Kidney (tissue), 22 donors: ENCODE measurements at places on chromosomes 3 and 15. TPM values are rescaled to one million over a fixed set of nuclear protein-coding genes. Genes with fewer than 3 reads are reported as not detected.

Gene LIPH
- total RNA-seq: 14.7 TPM

Gene PAK6
- 11.9 TPM for total RNA-seq

Gene OXTR
- total RNA-seq: 1.2 TPM

Gene LRTM1
- not detected for total RNA-seq

Gene LRRC34
- total RNA-seq: 4.0 TPM

Gene KY
- 0.50 TPM for total RNA-seq

Gene SAMMSON
- total RNA-seq: 0.98 TPM

Gene EIF4A2
- 333 TPM for total RNA-seq

Gene MAP1A
- 9.3 TPM for total RNA-seq

Gene MKRN2OS
- 1.7 TPM for total RNA-seq

Gene THRB
- total RNA-seq: 17.2 TPM

Gene TMEM45A
- 3.4 TPM for total RNA-seq
